ENCODE measurements at places on chromosomes 5 and 9.

DNA sequence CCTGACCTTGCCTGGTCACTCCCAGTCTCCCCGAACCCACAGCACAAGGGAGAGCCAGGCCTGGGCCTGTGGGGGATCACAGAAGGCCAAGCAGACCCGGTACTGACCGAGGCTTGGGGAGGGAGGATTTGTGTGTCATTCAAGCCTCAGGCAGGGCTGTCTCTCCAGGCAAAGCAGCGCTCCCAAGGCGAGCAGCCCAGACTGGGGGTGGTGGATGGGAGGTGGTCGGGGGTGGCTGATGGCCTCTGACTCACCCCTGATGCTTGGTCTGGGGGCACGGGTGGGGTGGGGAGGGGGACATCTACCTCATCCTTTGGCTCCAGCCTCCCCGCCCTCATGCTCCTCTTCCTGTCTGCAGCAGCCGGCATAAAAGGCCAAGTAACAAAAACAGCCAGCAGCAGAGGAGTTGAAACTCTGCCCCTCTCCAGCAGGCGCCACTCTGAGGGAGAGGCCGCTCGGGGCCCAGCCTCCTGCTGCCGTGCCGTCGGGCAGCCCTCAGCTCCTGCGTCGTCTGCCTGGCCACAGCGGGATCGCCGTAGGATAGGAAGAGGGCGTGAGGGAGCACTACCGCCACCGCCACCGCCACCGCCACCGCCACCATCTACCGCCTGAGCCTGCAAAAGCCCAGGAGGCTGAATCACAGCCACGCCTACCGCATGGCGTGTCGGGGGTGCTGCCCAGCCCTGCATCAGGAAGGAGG lies 166.0 kb downstream of the OLFM1 start:
- no peak for DNase-seq

GRCh38 chr5:111256128-111256527 lies 31.9 kb downstream of the CAMK4 start:
- DNase-seq, result no peak

DNA sequence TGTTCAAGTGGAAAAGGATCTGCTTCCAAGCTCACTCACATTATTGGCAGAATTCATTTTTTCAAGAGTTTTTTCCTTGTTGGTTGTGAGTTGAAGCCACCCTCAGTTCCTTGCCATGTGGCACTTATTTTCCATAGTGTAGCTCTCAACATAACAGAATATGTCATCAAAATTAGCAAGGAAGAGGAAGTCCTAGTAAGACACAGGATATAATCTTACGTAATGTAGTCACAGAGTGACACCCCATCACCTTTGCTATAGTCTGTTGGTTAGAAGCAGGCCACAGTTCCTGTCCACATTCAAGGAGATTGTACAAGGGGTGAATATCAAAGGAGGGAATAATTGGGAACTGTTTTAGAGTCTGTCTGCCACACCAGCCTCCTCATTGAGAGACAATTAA lies 15.7 kb downstream of the IRGM start:
- DNase-seq, result no peak

DNA sequence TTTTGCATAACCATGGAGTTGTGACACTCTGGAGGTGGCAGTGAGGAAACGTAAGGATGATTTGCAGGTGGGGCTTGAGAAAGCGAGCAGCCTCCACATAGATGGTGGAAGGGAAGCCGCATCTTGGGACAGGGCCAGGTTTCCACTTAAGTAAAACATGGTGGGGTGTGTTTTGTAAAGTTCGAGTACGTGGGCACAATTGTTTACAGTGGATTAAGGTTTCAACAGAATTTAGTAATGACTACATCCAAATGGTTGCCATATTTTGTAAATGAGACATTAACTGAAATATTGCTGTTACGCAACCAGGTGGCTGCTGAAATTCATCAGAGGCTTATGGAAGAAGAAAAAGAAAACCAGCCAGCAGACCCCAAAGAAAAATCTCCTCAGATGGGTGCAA lies 85.4 kb upstream of the IL7R start:
- DNase-seq, result no peak

DNA sequence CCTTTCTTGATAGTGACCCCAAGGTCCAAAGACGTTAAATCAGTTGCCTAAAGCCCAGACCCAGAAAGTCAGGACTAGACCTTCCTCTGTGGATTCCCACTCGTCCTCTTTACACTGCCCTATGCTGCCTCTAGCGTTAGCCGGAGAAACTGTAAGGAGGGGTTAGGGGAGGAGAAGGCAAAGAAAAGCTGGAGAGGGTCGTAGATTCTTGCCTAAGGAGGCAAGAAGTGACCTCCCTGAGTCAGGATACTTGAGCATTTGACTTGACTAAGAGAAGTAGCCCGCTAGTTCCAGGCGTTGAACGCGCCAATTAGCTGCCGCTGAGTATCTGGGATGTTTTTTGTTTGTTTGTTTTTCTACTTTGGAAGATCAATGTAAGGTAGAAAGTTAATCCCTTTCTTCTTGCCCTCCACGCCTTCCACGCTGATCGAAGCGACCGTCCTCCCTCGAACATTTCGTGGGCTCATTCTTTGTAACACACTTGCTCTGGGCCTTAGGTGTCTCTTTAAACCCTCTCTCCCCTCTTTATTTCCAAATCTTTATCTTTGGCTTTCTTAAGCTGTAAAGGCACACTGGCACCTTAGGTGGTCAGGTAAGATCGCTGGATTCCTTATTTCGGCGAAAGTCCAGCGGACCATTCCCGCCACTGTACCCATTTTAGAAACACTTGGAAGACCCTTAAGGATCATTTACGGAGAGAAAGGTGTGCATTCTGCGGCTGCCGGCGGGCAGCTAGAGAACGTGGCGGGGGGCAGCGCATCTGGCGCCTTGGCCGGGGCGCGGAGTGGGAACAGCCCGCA lies 5.1 kb upstream of the RGMB start:
- no peak for DNase-seq

- no peak for DNase-seq
These were observed 53.4 kb upstream of the PAM start for GRCh38 chr5:102701748-102702147.

DNA sequence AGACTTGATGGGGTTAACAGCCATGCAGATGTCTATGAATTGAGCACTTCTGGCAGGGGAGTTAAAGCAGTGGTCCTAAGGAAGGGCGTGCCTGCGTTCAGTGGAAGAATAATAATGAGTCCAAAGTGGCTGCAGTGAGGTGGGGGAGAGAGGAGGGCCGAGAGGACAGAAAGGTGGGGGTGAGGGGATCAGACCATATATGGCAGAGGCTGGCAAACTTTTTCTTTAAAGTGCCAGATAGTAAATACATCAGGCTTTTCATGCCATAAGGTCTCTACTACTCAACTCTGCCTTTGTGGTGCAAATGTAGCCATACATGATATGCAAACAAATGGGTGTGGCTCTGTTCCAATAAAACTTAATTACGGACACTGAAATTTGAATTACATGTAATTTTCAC lies 77.1 kb downstream of the STRBP start:
- DNase-seq, result no peak

- DNase-seq, result no peak
These were observed 12.5 kb upstream of the ZSWIM6 start for GRCh38 chr5:61319388-61320146.

- no peak for DNase-seq
These were observed 167.3 kb upstream of the FST start for GRCh38 chr5:53313145-53313544.

- no peak for DNase-seq
These were observed 139.5 kb downstream of the SAXO1 start for GRCh38 chr9:18893491-18893890.

GRCh38 chr5:137688210-137688840 lies 47.6 kb downstream of the KLHL3 start:
- no peak for DNase-seq

GRCh38 chr9:123027517-123027916 lies 6.0 kb upstream of the GPR21 start:
- DNase-seq, result no peak

GRCh38 chr5:169628892-169629291 lies 8.2 kb upstream of the DOCK2 start:
- no peak for DNase-seq
